ENCODE measurements at places on chromosomes 2 and 18.

GRCh38 chr2:228503731-228504130 is 322.2 kb upstream of the SPHKAP start:
- no peak for DNase-seq

DNA sequence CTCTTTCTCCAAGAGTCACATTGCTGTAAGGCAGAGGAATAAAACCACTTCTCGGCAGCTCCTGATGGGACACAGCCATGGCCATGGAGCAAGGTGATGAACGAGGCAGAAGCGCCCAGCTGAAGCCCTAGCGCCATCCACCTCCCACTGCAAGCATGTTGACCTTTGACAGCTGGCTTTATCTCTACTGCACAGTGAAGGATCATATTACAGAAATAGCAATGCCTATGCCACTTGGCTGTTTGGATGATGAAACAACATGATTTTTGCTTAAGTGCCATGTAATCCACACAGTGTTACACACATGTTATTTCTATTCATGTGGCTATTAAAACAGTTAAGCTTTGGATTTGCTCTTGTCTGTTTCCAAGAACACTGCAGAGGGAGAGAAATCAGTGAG is 167.7 kb downstream of the VAPA start:
- DNase-seq: no peak

GRCh38 chr18:57422313-57422872 is 12.8 kb upstream of the ONECUT2 start:
- DNase-seq: no peak

GRCh38 chr2:217160103-217160743 is 300.4 kb upstream of the TNP1 start:
- no peak for DNase-seq
